ENCODE measurements at places on chromosomes 7 and 10.

DNA sequence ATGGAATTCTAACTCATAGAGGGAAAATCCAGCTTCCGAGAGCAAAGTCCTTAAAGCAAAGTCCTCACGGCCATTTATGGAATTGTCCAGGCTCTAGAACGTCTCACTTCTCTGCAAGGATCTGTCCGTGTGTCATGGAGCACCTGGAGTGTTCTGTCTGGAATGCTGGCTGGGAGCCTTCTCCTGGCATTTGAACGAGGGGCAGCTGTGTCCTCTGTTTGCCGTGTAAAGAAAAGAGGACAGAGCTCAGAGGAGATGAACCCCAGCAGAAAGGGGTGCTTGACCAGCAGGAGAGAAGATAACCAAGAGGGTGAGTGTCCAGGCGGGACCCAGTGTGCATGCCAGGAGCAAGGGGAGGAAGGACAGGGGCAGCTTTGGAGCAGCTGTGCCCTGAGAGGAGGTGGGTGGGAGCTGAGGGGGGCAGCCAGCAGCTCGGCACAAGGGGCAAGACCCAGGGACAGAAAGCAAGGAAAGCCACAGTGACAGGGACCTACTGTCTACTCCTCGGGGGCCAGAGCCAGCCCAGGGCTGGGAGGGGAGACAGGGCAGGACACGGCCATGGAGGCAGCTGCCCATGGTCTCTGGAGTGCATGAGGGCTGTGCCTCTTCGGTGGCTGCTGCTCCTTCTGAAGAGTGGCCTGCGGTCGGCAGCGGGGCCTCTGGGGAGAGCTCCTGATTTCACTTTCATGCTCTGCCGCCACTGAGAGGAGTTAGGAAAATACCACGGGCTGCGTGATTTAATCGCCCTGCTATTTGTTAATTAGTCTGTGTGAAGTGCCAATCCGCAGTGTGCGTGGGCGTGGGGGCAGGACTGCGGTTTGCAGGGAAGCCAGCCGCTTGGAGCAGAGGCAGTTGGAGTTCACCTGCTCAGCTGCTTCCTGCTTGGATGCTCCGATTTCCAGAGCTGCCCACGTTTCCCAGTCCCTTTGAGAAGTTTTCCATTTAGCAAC, 149.3 kb upstream of the SHH start:
- no peak for DNase-seq

DNA sequence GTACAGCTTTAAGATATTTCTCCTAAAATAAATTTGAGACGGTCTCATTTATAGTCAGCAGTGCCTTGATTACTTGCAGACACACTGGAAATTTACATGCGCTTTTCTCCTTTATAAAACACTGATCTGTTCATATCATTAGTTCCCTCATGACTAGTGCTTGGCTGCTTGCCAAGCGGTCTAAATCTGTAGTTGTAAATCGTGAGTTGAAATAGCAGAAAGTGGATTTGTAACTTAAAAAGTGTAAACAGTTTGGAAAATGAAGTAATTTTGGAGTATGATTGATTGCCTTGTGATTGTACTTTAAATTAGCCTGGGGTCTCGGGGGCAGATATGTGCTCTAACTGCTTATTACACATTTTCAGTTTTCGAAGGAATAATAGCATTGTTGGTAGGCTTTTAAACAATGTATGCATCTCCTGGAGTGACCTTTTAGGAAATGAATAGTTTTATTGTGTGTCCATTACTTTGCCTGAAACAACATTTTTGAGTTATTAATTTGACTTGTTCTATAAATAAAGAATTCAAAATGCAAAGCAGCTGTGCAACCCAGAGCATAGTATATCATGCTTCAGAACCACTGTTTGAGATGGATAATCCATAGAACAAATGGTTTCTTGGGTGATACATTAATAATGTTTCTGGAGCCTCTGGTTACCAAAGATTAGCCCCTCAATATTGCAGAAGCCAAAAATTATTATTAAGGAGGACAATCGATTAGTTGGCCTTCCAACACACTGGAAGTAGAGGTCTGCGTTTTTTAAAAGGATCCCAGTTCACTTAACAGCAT, 73.3 kb downstream of the ARID5B start:
- no peak for DNase-seq

GRCh38 chr10:34585422-34586112, 229.5 kb downstream of the PARD3 start:
- DNase-seq: no peak

DNA sequence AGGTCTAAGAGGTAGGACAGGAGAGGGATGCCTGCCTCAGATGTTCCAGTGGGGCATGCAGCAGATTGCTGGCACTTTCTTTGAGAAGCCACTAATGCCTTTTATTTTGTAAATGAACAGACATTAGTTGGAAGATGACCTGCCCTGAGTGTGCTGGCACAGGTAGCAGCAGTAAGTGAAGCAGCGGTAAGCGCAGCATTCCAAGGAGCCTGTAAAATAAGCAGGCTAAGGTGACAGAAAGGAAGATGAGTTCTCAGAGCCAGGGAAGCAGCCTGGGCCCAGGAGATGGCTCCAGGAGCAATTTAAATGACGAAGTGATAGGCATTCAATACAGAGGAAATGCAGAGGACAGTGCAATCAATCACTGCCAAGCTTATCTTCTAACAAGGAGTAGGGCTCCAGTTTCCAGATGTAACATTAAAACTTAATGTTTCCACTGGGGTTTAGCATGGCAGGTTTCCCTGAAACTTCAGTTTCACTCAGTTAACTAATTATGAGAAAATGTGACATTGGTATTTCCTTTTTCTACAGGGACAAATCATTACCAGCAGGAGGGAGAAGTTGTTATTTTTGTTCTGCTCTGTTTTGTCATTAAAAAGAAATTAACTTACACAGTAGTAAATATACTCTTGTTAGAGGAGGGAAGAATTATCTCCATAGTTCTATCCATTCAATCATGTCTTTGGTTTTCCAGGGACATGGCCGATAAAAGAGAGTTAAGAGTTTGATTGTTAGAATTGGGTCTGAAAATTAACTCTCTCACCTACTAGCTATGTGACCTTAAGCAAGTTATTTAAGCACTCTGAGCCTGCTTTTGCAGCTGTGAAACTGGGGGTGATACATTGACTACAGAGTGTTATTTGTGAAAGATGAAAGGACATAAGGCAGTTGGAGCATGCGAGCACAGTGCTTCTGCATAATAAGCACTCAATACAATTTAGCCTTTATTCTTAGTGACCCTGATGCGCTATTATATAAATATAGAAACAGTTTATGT, 96.6 kb upstream of the PTN start:
- DNase-seq: no peak
